ENCODE measurements at places on chromosomes 6 and 20. TPM values are rescaled to one million over a fixed set of nuclear protein-coding genes. Genes with fewer than 3 reads are reported as not detected.

DNA sequence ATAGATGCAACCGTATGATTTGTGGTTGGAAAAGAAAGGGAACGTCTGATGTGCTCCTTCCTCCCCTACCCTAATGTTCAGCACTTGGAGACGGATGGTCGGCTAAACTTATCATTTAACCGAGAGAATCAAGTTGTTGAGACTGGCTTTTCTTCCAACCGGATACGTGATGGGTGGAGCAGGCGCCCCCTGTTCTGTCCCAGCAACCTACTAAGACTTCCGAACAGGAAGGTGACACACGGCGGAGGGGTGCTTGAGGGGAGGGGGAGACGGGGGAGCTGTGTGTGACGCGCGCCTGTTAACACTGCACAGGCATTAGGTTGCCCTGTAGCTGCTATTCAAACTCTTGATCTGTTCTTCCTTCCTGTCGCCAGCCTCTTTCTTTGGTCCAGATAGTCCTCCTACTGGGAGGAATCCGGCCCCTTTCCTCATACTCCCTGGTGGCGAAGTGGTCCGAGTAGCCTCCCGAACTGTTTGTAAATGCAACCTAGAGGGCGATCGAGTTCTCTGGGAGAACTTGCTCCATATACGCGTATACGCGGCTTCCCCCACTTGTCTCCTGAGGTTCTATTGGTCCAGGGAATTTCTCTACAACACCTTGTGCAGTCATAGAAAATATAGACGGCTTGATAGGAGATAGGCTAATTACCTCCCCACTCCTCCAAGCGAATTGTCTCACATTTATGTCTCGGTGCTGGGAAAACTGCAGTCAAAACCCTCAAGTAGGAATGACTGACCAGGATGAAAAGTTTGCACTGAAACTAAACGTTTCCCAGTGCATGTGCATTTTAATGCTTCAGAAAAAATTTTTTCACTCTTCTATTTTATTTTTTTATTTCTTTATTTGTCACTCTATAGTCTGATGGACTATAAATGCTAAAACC, 126.0 kb upstream of the SLC2A12 start:
- DNase-seq: peak; percentile 64

DNA sequence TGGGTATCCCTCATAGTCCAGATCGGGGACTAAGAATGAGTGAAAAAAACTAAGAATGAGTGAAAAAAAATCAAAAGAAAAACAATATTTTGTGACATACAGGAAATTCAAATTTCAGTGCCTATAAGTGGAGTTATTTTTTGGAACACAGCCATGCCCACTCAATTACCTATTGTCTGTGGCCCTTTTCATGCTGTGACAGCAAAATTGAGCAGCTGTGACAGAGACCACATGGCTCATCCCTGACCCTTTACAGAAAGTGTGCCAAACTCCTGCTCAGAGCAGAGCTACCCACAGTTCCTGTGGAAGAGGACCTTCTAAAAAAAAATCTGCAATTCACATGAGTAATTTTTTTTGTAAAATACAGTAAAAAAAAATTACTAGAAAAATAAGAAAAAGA, 1.4 kb downstream of the NCR2 start:
- DNase-seq: no peak

DNA sequence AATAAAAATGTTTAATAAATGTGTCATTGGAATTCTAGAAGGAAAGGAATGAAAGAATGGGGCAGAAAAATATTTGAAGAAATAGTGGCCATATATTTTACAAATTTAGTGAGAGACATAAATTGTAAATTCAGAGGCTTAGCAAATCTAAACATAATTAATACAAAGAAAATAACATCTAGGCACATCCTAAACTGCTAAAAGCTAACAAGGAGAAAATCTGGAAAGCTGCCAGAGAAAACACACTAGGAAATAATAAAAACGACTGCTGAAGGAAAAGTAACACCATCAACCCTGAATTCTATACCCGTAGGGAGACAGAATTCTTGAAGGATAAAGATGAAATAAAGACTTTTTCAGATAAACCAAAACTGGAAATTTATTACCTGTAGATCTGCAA, 23.8 kb downstream of the CYB5R4 start:
- no peak for DNase-seq

GRCh38 chr6:52733172-52733571, 30.1 kb downstream of the GSTA2 start:
- DNase-seq: no peak

DNA sequence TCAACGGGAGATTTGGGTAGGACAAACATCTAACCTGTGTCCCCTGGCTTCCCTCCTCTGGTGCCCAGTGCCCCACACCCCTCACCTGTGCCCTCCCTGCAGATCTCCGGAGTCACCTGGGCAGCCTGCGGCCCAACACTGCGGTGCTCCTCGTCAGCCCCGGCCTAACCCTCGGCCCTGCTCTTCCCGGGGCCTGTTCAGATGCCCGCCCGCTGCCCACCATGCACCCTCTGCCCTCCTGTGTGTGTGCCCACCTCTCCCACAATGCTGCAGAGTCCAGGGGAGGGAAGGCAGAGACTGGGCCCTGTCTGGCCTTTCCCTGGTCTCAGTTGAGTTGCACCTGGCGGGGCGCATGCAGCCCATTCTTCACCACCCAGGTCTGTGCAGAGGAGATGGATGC, 349.3 kb downstream of the CDH4 start:
- no peak for DNase-seq

GRCh38 chr6:4819706-4820283, 43.6 kb downstream of the CDYL start:
- DNase-seq: no peak

GABRR1 gene
- not detected for total RNA-seq

FOXP4 gene
- total RNA-seq: 3.6 TPM
